ENCODE measurements at places on chromosomes 7 and 10. TPM values are rescaled to one million over a fixed set of nuclear protein-coding genes. Genes with fewer than 3 reads are reported as not detected.

- no peak overlapping the region for H3K27ac ChIP-seq
- no peak overlapping the region for H3K4me3 ChIP-seq
- peaks cover 18% of the 10 kb centered on the region for H3K4me1 ChIP-seq
- H3K36me3 ChIP-seq, result no peaks in the 10 kb centered on the region
- H3K27me3 ChIP-seq, result no peaks in the 10 kb centered on the region
- no peak for DNase-seq
Observed at GRCh38 chr7:36048141-36048901, 104.7 kb upstream of the EEPD1 start.

GRCh38 chr10:46318799-46319198 lies 32.0 kb downstream of the ANTXRL start:
- no peak overlapping the region for H3K27ac ChIP-seq
- no peaks in the 10 kb centered on the region for H3K27me3 ChIP-seq
- peaks cover 12% of the 10 kb centered on the region for H3K4me1 ChIP-seq
- no peaks in the 10 kb centered on the region for H3K36me3 ChIP-seq
- no peak overlapping the region for H3K4me3 ChIP-seq
- DNase-seq, result no peak

- H3K27ac ChIP-seq, result no peak overlapping the region
- H3K4me1 ChIP-seq, result peaks cover 6% of the 10 kb centered on the region
- no peak overlapping the region for H3K4me3 ChIP-seq
- no peak for DNase-seq
Observed at GRCh38 chr10:5840314-5841307, 27.4 kb upstream of the GDI2 start.

DNA sequence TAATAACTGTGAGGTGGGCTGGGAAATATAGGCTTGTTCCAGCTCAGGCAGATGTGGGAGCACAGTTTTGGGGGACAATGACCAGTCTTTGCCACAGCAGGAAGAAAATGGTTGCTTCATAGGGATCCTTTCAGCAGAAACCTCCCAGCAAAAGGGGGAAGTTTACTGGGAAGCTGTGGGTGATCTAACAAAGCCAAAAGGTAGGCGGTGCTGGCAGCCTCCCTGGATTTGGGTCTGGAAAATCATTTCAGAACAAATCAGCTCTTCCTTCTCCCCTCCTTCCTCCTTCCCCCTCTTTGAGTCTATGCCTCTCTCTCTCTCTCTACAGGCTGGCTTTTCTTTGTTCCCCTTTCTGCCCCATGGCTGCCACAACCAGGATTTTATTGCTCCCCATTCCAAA lies 16.2 kb downstream of the RPS24 start:
- H3K4me3 ChIP-seq, result no peak overlapping the region
- no peak for DNase-seq
- peaks cover 2% of the 10 kb centered on the region for H3K27me3 ChIP-seq
- H3K36me3 ChIP-seq, result no peaks in the 10 kb centered on the region
- H3K27ac ChIP-seq, result no peak overlapping the region

- no peaks in the 10 kb centered on the region for H3K27me3 ChIP-seq
- no peak for DNase-seq
- H3K4me3 ChIP-seq, result no peak overlapping the region
- no peaks in the 10 kb centered on the region for H3K36me3 ChIP-seq
Observed at GRCh38 chr10:51031950-51032349, 42.3 kb upstream of the PRKG1 start.

DNA sequence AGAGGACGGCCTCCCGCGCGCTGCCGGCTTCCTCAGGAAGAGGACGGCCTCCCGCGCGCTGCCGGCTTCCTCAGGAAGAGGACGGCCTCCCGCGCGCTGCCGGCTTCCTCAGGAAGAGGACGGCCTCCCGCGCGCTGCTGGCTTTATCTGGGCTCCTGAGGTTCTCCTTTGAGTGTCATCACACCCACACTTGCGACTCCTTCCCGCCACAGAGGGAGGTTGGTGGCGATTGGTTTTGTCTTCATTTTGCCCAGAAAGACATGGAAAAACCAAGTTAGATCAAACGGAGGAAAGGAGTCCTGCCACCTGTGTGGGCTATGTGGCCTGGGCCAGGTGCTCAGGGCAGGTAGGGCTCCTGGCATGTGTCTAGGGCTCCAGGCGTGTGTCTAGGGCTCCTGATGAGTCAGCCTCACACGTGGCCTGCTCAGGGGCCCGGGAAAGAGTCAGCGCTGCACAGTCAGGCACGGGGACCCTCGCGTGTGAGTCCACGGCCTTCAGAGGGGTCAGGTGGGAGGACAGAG lies 138.0 kb downstream of the VIPR2 start:
- H3K27ac ChIP-seq, result no peak overlapping the region
- H3K4me3 ChIP-seq, result no peak overlapping the region
- no peak for DNase-seq
- H3K36me3 ChIP-seq, result peaks cover 17% of the 10 kb centered on the region

DNA sequence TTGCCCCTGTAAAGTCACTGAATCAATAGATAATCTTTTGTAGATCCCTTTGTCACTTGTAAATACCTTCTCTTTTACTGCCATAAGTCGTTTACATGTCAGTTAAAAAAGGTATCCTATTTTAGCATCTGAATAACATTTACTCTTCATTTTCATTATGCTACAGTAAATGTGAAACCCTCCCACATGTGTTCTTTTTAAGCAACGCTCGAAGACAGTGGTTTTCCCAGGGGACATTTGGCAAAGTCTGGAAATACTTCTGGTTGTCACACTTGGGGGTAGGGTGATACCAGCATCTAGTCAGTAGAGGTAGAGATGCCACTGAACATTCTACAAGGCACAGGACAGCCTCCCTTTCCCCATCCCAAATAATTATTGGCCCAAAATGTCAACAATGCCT lies 23.7 kb downstream of the ATAD1 start:
- H3K27ac ChIP-seq, result no peak overlapping the region
- H3K36me3 ChIP-seq, result peaks cover 32% of the 10 kb centered on the region

GRCh38 chr10:124630551-124630950 lies 113.6 kb downstream of the FAM53B start:
- no peaks in the 10 kb centered on the region for H3K36me3 ChIP-seq
- no peak overlapping the region for H3K27ac ChIP-seq
- no peak overlapping the region for H3K4me3 ChIP-seq
- peaks cover 17% of the 10 kb centered on the region for H3K4me1 ChIP-seq

DNA sequence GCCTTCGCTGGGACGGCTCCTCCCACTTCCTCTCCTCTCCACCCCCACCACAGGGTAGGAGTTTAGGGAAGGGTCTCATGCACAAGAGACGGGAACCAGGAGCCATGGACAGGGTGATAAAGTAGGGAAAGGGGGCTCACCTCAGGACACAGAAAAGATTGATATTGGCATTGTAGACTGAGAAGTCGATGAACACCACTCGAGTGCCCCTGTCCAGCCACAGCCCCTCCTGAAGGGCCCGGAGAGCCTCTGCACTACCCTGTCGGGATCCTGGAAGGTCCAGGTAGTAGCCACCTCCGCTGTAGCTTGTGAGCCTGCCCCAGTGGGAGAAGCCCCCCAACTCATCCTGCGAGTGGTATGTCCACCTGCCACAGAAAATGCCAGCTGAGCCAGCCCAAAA lies 10.8 kb upstream of the BLOC1S2 start:
- DNase-seq, result no peak
- peaks cover 1% of the 10 kb centered on the region for H3K27me3 ChIP-seq
- H3K4me1 ChIP-seq, result no peaks in the 10 kb centered on the region
- no peak overlapping the region for H3K4me3 ChIP-seq
- H3K27ac ChIP-seq, result no peak overlapping the region

DNA sequence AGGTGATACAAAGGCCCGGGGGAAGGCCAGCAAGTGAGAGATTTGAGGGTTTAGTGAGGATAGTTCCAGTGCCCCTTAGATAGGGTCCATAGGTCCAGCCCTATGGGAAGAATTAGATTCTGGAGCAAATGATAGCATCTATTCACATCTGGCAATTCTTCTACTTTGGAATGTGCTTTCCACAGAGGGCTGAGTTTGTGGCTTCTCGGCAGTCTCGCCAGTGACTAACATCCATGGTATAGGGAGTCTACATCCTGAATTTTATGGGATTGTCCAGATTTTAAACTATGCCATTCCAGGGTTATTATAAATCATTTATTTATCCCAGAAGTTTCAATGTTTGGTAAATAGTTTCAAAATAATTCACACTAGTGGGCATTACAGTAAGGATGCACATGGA lies 207.3 kb upstream of the ADO start:
- H3K4me3 ChIP-seq, result no peak overlapping the region
- H3K36me3 ChIP-seq, result no peaks in the 10 kb centered on the region
- peaks cover 3% of the 10 kb centered on the region for H3K4me1 ChIP-seq
- H3K27me3 ChIP-seq, result peaks cover 2% of the 10 kb centered on the region
- DNase-seq, result no peak
- no peak overlapping the region for H3K27ac ChIP-seq

GRCh38 chr7:41763626-41764025 lies 60.7 kb upstream of the INHBA start:
- H3K36me3 ChIP-seq, result no peaks in the 10 kb centered on the region
- no peak overlapping the region for H3K4me3 ChIP-seq
- H3K27ac ChIP-seq, result no peak overlapping the region
- no peaks in the 10 kb centered on the region for H3K27me3 ChIP-seq

- peaks cover 6% of the 10 kb centered on the region for H3K27me3 ChIP-seq
- no peaks in the 10 kb centered on the region for H3K4me1 ChIP-seq
- H3K4me3 ChIP-seq, result no peak overlapping the region
- no peak overlapping the region for H3K27ac ChIP-seq
- peaks cover 12% of the 10 kb centered on the region for H3K36me3 ChIP-seq
Observed at GRCh38 chr10:13416760-13417159, 68.7 kb upstream of the SEPHS1 start.

- H3K27ac ChIP-seq, result peak overlapping the region; percentile 25
- no peak overlapping the region for H3K4me3 ChIP-seq
- H3K4me1 ChIP-seq, result peaks cover 54% of the 10 kb centered on the region
- peaks cover 15% of the 10 kb centered on the region for H3K27me3 ChIP-seq
- no peak for DNase-seq
Observed at GRCh38 chr7:50712252-50713122, 70.2 kb downstream of the GRB10 start.

DNA sequence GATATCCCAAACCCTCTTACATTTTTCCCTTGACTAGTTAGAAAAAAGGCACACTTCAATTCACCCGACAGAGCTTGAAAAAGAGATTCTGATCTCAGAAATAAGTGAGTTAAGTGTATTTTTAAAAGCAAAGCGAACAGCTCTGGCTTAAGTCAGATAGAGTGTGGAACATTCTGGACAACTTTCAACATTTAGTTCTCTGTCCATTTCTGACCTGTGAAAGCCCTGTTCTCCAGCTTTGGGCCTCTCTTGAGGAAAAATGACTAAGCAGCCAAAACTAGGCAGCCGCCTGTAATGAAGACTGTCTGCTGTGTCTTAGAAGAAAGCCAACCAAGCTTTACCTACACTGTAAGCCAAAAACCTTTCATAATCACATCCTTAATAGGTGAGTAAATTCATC lies 50.5 kb downstream of the CDK6 start:
- H3K4me3 ChIP-seq, result no peak overlapping the region
- no peak overlapping the region for H3K27ac ChIP-seq
- no peaks in the 10 kb centered on the region for H3K27me3 ChIP-seq
- H3K4me1 ChIP-seq, result peaks cover 4% of the 10 kb centered on the region
- DNase-seq, result no peak

- DNase-seq, result peak; percentile 92
- H3K27me3 ChIP-seq, result peaks cover 9% of the 10 kb centered on the region
- no peak overlapping the region for H3K27ac ChIP-seq
- no peak overlapping the region for H3K4me3 ChIP-seq
- peaks cover 7% of the 10 kb centered on the region for H3K4me1 ChIP-seq
Observed at GRCh38 chr10:75099952-75100763, 11.3 kb upstream of the SAMD8 start.

DNA sequence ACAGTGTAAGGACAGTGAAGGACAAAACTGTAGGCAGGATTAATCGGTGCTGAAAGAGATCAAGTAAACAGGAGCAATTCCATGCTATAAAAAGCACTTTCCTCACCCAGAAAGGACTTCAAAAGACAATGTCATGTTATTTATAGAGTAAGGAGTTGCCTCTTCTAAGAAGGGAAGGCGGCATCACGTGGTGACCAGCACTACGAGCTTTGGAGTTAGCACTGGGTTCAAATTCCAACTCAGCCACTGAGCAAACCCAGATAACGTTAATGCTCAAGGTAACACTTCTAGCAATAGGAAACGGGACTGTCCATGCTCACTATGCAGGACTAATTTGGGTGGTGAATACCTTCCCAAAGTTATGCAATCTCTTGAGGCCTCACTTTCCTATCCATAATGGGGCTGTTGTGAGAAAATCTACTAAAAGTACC lies 715 bp upstream of the PANK1 start:
- H3K27me3 ChIP-seq, result peaks cover 6% of the 10 kb centered on the region
- H3K36me3 ChIP-seq, result peaks cover 11% of the 10 kb centered on the region
- DNase-seq, result no peak
- H3K4me3 ChIP-seq, result peak overlapping the region; percentile 95

GRCh38 chr7:55552320-55553023 lies 19.8 kb downstream of the VOPP1 start:
- peak overlapping the region; percentile 24 for H3K27ac ChIP-seq
- peaks cover 45% of the 10 kb centered on the region for H3K4me1 ChIP-seq
- no peaks in the 10 kb centered on the region for H3K36me3 ChIP-seq
- no peak overlapping the region for H3K4me3 ChIP-seq

DNA sequence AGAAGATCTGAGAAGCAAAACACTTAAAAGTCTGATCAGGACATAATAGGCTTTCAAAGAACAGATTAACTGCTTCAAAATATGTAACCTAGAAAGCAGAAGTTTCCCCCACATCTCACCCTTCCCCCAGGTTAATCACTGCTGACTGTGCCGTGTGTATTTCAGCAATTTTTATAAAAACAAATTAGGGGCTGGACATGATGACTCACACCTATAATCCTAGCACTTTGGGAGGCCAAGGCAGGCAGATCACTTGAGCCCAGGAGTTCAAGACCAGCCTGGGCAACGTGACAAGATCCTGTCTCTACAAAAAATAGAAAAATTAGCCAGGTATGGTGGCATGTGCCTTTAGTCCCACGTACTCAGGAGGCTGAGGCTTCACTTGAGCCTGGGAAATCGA lies 67.6 kb upstream of the GATA3 start:
- DNase-seq, result no peak
- peaks cover 11% of the 10 kb centered on the region for H3K4me1 ChIP-seq
- no peaks in the 10 kb centered on the region for H3K27me3 ChIP-seq
- H3K4me3 ChIP-seq, result no peak overlapping the region
- H3K27ac ChIP-seq, result no peak overlapping the region

GRCh38 chr7:99106411-99106810 lies 37.5 kb downstream of the SMURF1 start:
- H3K27me3 ChIP-seq, result peaks cover 2% of the 10 kb centered on the region
- H3K27ac ChIP-seq, result no peak overlapping the region
- H3K4me3 ChIP-seq, result no peak overlapping the region
- peaks cover 31% of the 10 kb centered on the region for H3K4me1 ChIP-seq

GRCh38 chr7:151948039-151948438 lies 8.2 kb upstream of the GALNTL5 start:
- peaks cover 1% of the 10 kb centered on the region for H3K27me3 ChIP-seq
- no peak overlapping the region for H3K27ac ChIP-seq
- DNase-seq, result no peak
- H3K4me1 ChIP-seq, result peaks cover 5% of the 10 kb centered on the region

GRCh38 chr7:132865366-132866143 lies 216.3 kb downstream of the CHCHD3 start:
- peaks cover 23% of the 10 kb centered on the region for H3K4me1 ChIP-seq
- H3K36me3 ChIP-seq, result no peaks in the 10 kb centered on the region

UPK3B gene
- 0.87 TPM for total RNA-seq

CALCR gene
- 0.62 TPM for total RNA-seq

CALML3 gene
- total RNA-seq, result not detected

FOXI2 gene
- total RNA-seq, result not detected

ENO4 gene
- total RNA-seq, result 1.1 TPM

HOXA7 gene
- not detected for total RNA-seq

TMEM176A gene
- total RNA-seq, result 1.3 TPM

VWA2 gene
- 2.4 TPM for total RNA-seq

RSBN1L gene
- 17.2 TPM for total RNA-seq
